HFFc6 (cell line): ENCODE measurements at places on chromosomes 5 and 9.
A peak's percentile ranks its signal among the peaks of the same experiment; 100 is the strongest.

GRCh38 chr5:95779611-95780010 lies 42.9 kb downstream of the GLRX start:
- DNase-seq = no peak

DNA sequence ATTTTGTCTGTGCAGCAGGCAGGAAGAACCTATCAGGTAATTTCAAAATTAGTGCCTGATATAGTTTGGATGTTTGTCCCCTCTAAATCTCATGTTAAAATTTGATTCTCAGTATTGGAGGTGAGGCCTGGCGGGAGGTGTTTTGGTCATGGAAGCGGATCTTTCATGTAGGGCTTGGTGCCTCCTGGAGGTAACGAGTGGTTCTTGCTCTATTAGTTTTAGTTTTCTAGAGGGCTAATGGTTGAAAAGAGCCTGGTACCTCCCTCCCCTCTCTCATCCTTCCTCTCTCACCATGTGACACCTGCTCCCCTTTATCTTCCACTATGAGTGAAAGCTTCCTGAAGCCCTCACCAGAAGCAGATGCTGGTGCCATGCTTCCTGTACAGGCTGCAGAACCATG lies 106.3 kb downstream of the DRD1 start:
- no peak for DNase-seq

DNA sequence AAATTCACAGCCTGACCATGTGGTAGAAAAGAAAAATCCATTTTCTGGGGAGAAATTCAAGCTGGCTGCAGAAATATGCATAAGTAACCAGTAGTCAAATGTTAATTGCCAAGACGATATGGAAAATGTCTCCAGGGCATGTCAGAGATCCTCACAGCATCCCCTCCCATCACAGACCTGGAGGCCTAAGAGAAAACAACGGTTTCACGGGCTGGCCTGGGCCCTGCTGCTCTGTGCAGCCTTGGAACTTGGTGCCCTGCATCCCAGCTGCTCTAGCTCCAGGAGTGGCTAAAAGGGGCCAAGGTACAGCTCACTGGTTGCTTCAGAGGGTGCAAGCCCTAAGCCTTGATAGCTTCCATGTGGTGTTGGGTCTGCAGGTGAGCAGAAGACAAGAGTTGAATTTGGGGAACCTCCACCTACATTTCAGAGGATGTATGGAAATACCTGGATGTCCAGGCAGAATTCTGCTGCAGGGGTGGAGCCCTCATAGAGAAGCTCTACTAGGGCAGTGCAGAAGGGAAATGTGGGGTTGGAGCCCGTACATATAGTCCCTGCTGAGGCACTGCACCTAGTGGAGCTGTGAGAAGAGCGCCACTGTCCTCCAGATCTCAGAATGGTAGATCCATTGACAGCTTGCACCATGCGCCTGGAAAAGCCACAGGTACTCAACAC lies 49.7 kb downstream of the PTBP3 start:
- DNase-seq = no peak

GRCh38 chr9:93091056-93091452 lies 5.0 kb upstream of the CARD19 start:
- no peak for DNase-seq

DNA sequence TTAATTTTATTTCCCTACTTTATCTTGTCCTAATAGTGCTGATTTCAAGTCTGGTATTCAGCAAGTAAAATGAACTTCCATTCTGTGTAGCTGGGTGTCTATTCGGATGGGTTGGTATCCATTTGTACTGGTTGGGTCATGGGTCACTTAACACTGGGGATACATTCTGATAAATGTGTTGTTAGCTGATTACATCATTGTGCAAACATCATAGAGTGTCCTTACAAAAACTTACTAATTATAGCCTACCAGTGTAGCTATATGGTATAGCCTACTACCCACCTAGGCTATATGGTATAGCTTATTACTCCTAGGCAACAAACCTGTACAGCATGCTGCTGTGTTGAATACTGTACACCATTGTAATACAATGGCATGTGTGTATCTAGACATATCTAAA lies 1373.7 kb upstream of the DMAC1 start:
- no peak for DNase-seq

- DNase-seq = no peak
Observed at GRCh38 chr9:79900754-79901153, 329.0 kb downstream of the TLE4 start.

- no peak for DNase-seq
Observed at GRCh38 chr5:1936901-1937300, 54.2 kb upstream of the IRX4 start.

GRCh38 chr5:57232293-57233033 lies 58.6 kb downstream of the GPBP1 start:
- no peak for DNase-seq

DNA sequence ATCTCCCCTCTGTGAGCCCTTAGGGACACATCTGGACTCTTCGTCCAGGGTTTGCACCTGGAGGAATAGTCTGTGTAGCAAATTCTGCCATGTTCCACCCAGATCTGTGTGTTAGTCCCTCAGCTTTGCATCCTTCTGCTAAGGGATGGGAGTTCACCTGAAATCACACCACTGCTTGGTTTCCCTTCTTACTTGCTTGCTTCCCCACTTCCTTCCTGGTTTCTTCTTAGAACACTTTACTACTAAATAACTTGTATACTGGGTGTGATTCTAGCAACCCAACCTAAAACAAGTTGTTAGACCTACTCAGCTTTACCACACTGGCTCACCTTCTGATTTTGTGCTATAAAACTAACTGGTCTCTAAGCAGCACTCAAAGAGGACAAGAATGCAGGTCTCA lies 202.6 kb upstream of the MAP3K1 start:
- no peak for DNase-seq

DNA sequence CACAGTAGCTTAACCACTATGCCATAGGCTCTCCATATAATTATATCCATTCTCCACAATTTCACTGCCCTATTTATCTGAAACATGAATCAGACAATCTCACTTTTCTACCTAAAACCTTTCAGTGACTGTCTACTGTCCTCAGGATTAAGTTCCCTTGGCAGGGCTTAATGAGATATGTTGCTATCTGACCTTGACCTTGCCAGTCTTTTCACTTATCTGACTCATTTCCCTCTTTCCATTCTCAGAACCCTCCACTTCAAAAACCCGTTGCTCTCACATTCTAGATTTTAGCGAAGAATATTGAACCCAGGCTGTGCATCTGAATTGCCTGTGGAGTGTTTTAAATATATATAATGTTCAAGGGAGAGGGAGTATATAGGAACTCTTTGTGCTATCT lies 452.1 kb upstream of the MPDZ start:
- no peak for DNase-seq

DNA sequence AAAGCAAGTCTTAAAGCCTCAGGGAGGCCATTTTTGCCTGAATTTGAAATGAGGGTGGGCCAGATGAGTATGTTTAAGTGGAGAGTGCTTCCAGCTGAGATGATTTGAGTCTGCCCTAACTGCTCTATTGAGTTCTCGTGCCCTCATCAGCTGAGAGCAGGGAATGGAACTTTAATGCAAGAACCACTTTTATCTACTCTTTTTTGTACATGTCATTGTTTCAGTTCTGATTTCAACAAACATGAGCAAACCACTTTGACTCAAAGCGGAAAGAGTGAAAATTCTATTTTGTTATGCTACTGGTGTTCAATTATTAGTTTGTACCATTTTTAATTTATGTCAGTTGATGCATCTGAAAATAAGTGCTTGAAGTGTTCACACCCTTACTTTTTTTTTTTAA lies 35.8 kb downstream of the DCAF10 start:
- DNase-seq = no peak

GRCh38 chr9:121608168-121608853 lies 43.1 kb upstream of the DAB2IP start:
- DNase-seq = no peak

- no peak for DNase-seq
Observed at GRCh38 chr5:164741376-164741775, 1236.0 kb downstream of the MAT2B start.

- no peak for DNase-seq
Observed at GRCh38 chr5:143379606-143380005, 23.9 kb downstream of the NR3C1 start.

DNA sequence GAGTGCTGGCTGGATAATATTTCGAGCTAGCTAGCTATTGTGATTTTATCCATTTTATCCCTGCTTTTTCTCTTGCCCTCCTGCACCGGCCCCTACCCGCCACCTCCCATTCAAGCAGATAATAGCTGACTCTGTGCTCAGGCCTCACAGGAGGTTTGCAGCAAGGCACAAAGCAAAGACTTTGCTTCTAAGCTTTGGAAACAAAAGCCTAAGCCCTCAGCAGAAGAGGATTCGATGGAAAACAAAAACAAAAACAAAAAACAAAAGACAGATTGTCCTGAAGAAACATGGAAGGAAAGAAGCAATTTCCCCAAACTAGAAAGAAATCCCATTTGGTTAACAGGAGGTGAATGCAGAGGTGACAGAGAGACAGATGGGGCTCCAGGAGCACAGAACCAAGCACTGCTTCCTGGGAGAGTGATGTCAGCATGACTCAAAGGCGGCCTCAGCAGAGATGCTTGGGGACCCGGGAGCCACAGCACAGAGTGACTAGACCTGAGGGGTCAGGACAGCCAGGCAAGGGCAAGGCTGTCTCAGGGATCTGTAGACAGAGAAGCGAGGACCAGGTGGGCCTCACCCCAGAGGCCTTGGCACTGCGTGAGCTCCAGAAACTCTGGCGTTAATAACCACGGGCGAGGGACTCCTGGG lies 28.4 kb downstream of the MTX3 start:
- DNase-seq = peak; percentile 23

GRCh38 chr5:74092766-74093165 lies 466.8 kb downstream of the ARHGEF28 start:
- DNase-seq = no peak
